ENCODE measurements at places on chromosomes 5 and 9.
A peak's percentile ranks its signal among the peaks of the same experiment; 100 is the strongest.

DNA sequence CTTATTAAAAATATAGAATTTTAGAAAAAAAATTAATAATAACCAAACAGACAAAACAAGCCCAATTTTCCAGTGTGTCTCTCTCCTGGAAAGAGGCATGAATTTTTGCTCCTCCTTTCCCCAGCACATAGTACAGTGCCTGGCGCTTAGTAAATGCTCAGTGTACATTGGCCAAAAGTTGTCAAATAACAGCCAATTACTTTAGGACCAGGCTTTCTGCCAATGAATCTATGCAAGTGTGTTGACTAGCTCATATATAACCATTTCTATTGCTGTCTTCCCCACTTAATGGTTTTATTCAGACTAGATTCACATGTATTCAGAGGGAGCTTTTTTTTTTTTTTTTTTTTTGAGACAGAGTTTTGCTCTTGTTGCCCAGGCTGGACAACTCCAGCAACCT, 120.1 kb upstream of the CD180 start:
- DNase-seq, result no peak

- no peak for DNase-seq
These were observed 72.1 kb upstream of the GRAMD2B start for GRCh38 chr5:126351153-126351552.

DNA sequence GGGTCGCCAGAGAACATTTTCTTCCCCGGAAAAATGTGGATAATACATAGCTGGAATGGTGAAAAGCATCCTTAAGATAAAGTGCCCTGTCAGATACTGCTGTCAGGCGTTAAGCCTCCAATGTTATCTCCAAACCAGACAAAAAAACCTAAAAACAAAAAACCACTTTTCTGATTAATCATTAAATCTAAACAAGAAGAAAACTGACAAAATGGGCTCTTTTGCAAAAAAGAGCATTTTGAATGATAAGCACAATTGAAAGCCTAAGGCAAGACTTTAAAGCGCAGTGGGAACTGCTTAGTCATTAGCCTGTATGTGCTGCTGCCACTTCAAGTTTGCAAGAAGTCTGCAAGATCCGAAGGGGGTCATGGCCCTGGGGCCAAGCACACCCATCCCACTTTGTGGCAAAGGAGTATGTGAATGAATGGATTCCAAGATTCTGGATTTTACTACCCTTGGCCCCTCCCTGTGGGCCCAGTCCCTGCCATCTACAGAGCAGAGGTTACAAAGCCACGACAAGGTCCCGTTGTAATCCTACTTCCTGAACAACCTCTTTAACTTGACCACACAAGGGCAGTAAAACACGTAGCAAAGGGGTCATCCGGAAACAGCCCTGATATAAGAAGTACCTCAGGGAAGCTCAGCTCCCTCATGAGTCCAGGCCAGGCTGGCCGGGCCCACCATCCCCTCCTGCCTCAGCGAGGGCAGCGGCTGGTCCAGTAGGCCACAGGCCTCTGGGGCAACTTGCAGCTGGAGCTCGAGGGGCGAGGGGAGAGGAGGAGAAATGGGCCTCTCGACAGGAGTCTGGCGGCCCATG, 29.7 kb downstream of the SHB start:
- DNase-seq, result peak; percentile 68

GRCh38 chr5:170145462-170145861, 39.8 kb downstream of the FOXI1 start:
- DNase-seq, result no peak

DNA sequence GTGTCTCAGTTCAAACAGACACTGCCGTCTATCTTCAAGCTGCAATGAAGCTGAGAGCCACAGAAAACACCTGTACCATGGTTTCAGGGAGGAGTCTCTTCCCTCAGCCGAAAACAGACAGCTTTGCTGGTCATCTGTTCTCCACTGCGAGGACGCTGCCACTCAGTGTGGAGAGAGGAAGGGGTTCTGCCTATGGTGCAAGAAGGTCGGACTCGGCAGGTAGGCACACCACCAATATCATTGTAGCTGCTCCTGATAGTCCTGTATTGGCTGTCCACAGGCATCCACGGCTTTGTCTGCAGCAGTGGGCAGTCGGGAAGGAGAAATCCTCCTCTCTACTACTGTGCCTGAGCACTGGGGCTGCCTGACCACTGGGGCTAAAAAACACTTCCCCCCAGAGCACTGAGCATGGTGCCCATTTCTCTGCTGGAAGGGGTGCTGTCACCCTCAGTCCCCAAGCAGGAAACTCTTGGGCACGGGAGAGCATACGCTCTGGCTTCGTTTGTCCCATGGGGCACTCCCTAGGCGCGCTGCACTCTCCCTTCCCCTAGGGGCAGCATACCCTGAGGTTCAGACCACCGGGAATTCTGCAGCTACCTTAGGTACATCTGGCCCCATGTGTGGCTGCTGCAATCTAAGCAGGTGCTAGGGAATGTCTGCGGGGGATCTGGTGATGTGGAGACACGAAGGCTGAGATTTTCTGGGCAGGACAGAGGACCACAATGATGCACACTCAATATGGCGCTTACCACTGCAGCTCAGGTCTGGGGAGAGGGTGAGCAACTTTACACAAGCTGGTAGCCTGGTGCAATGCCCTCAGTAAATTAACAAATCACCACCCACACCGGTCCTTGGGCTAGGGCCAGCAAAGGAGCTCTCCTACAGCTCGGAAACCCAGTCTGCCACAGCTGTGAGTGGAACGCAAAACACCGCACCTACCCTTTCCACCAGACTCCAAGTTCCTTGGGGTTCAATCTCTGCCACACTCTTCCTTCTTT, 880.9 kb upstream of the SEMA6A start:
- DNase-seq, result peak; percentile 79

- no peak for DNase-seq
These were observed 142.5 kb upstream of the RETREG1 start for GRCh38 chr5:16759147-16759773.

- DNase-seq, result no peak
These were observed 97.2 kb downstream of the TRIO start for GRCh38 chr5:14240359-14240758.

DNA sequence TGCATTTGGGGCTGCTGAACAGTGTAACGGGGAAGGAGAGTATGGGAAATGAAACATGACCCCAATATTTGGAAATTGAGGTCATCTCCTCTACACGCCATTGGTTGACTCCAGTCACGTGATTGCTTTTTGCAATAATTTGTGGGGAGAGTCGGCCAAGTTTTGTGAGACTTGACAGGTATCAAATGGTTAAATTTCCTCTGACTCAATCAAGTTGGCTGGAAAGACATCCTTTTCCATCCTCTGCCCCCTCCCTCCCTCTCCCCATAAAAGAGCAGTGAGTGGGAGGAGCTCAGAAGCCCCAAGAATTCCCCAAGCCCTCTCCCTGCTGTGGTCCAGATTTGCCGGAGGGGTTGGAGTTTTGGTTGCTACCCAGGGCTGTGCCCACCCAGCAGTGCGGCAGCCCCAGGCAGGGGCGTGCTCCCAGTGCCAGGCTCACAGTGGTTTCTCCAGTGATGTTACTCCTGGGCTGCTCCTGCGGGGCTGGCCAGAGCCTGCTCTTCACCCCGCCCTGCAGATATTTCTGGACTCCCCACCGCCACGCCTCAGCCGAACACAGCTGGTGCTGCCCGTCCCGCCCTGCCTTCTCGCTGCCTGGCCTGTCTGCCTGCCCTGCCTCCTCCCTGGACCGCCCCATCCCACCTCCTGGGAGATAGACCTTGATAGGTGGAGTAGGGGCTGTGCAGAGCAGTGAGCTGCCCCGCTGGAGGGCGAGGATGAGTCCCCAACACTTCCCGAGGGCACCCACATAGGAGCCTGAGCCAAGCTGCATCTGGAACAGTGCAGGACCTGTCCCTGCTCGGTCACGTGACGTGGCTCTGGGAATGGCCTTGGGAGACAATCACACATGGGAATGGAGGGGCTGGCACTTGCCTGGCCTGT, 3.4 kb downstream of the COL5A1 start:
- DNase-seq, result no peak

GRCh38 chr9:33186457-33187168, 19.5 kb upstream of the B4GALT1 start:
- no peak for DNase-seq

- DNase-seq, result no peak
These were observed 51.2 kb downstream of the FXN start for GRCh38 chr9:69086769-69087168.

GRCh38 chr5:67028371-67028770, 168.2 kb downstream of the CD180 start:
- no peak for DNase-seq

- DNase-seq, result no peak
These were observed 7.5 kb downstream of the ADAMTSL2 start for GRCh38 chr9:133542002-133542401.

- no peak for DNase-seq
These were observed 263.1 kb upstream of the RGMB start for GRCh38 chr5:98510143-98510985.

- no peak for DNase-seq
These were observed 359.6 kb downstream of the EBF1 start for GRCh38 chr5:158739951-158740757.

DNA sequence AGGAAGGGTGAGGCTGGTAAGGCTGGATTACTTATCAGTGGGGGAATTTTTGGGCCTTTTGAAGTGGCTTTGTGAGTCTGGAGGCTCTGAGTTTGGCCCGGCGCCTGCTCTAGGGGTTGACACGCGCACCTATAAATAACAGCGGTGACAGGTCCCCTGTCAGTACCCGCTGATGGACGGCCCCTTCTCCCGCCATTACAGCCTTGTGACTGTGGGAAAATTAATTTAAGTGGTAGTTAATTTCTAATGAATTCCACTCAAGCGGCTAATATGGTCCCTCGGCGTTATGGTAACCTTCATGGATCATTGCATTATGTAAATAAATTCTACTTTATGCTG, 16.5 kb downstream of the MRPL36 start:
- DNase-seq, result no peak

DNA sequence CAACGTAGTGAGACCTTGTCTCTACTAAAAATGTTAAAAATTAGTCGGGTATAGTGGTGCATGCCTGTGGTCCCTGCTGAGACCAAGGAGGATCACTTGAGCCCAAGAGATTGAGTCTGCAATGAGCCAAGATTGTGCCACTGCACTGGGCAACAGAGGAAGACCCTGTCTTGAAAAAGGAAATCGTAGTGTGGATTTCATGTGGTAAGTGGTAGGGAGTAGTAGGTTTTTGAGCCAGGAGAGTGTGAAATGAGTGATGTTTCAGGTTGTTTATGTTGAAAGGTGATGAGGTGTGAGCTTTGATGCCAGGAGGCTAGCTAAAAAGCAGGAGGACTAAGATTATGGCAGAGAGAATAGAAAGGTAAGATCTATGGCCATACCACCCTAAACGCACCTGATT, 5.9 kb downstream of the MATR3 start:
- no peak for DNase-seq

- no peak for DNase-seq
These were observed 677.0 kb downstream of the LRRC70 start for GRCh38 chr5:63255594-63255993.

Data from Caco-2 (cell line).